ENCODE measurements at places on chromosomes 3 and 15. TPM values are rescaled to one million over a fixed set of nuclear protein-coding genes. Genes with fewer than 3 reads are reported as not detected.

Gene SLC6A11
- not detected for total RNA-seq

Gene NANOGP8
- total RNA-seq = not detected

Gene ZNF80
- total RNA-seq = not detected

Gene ERC2
- total RNA-seq = not detected

Gene PPP1R14D
- total RNA-seq = not detected

Gene SUSD5
- 3.6 TPM for total RNA-seq

Gene PRR23C
- not detected for total RNA-seq

Gene ZIC1
- total RNA-seq = not detected

Gene ISL2
- 0.37 TPM for total RNA-seq

Gene WDR49
- under 0.01 TPM for total RNA-seq

Gene OXTR
- total RNA-seq = 0.57 TPM

Gene TBCCD1
- total RNA-seq = 13.6 TPM

Data from smooth muscle cell of bladder (primary cell).